ENCODE measurements at places on chromosomes 1 and 21.

DNA sequence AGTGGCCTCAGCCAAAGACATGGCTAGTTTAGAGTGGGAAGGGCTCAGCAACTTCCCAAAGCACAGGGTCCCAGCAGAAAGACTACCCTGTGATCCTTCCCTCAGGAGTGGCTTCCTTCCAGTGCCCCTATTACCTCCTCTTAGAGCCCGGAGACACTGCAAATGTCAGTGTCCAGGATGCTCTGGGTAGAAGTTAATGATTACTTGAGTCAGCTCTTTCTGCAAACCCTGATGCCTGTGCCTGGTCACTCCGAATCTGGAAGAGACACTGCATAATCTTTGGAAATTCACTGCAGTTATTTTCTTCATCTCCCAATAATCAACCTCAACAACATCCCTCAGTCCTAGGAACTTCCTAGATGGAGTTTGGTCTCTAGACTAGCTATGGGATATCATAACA lies 27.2 kb upstream of the MGST3 start:
- DNase-seq, result no peak

DNA sequence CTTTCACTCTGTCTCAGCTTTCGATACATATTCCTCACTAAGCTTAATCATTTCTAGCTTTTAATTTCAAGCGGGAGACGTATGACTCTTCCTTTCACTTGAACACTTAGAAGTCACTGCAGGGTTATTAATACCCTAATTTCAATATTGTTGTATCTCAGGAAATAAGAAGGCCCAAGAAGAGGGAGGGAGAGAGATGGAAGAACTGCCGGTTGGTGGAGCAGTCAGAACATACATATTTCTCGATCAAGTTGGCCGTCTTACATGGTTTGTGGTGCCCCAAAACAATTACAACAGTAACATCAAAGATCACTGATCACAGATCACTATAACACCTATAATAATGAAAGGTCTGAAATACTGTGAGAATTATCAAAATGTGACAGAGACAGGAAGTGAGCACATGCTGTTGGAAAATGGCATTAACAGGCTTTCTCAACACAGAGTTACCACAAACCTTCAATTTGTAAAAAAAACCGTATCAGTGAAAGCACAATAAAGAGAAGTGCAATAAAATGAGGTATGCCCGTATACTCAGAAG lies 145.4 kb upstream of the HP1BP3 start:
- no peak for DNase-seq

GRCh38 chr1:226603022-226603857 lies 54.7 kb downstream of the STUM start:
- no peak for DNase-seq

GRCh38 chr1:180863158-180863775 lies 49.4 kb upstream of the KIAA1614 start:
- DNase-seq, result no peak

- DNase-seq, result no peak
Observed at GRCh38 chr21:30148906-30149305, 17.7 kb downstream of the CLDN17 start.

DNA sequence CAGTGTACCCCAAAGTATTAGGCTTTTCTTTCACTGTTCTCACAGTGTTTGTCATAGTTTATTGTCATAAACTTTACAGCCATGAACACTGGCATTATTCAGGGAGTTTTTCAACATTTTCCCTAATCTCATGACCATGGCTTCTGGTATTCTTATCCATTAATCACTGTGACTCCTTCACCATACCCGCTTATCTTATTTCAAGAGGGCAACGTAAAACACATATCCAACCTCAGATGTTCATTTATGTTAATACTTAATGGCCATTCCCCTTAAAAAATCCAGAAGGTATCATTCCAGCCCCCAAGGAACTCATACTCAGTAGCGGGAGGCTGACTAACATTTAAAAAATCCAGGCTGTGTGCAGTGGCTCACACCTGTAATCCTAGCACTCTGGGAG lies 78.5 kb upstream of the RGS4 start:
- no peak for DNase-seq

GRCh38 chr1:239761509-239761908 lies 330.2 kb upstream of the FMN2 start:
- no peak for DNase-seq

DNA sequence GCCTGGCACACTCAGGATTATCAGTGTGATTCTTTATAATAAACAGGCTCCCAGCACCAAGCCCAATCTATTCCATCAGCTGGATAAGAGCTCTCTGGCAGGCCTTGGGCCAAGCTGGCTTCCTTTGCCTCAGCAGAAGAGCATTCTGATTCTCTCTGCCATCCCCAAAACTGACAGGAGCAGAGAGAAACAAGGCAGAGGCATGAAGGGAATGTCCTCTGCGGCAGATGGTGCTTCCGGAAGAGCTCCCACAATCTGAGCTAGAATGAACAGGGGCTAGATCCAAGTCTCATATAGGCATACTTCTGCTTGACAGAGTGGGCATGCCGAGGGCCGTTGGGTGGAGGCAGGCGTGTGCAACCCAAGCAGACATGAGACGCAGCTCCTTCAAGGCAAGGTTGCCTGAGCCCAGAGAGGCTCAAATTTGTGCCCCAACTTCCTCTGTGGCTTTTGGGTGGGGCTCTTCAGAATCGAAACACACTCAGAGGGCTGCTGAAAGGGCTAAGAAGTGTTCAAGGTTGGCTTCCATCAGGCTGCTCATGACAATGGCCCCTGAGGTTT lies 4.0 kb downstream of the CAPN2 start:
- no peak for DNase-seq

GRCh38 chr1:176102768-176103350 lies 104.2 kb downstream of the COP1 start:
- no peak for DNase-seq

DNA sequence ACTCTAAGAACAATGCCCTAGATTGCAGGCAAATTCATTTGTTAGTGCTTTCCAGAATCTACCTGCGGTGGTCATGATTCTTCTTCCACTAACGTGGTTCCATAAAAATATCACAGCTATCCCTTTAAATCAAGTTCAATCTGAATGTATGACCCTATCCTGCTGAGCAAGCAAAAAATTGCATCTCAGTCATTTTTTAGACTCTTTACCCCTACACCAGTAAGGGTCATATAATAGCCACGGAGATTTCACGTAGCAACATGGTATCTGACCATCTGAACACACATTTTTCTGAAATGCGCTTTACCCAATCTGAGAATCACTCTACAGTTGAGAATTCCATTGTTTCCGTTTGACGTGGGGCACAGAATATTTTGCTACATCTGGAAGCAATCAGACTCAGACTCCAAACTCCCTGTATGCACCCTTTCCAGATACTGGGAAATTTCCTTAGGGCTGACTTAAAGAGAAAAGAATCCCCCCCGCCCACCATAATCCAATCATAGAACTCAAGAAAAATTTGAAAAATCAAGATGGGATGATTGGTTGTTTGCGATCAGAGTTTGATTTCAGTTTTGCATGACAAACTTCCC lies 699.2 kb upstream of the ZP4 start:
- DNase-seq, result no peak

GRCh38 chr1:228411548-228412430 lies 4.9 kb downstream of the TRIM17 start:
- no peak for DNase-seq

- no peak for DNase-seq
Observed at GRCh38 chr1:202217951-202218350, 24.4 kb downstream of the LGR6 start.

GRCh38 chr1:248611883-248612414 lies 14.4 kb upstream of the OR2T10 start:
- DNase-seq, result no peak

DNA sequence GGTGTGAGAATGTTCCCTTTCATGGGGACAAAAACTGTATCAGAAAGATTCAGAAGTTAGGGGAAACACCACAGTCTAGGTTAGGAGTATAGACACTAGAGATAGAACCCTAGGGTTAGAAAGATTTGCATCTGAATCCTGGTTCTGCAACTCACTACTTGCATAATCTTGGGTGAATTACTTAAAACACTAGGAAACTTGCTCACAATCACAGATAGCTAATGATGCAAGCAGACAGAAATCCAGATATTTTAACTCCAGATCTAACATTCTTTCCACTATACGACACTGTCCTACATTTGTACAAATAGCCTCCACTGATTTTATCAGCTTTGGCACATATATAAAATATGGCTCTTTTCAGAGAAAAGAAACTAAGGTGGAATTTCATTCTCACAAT lies 30.8 kb upstream of the GLIS1 start:
- DNase-seq, result no peak

DNA sequence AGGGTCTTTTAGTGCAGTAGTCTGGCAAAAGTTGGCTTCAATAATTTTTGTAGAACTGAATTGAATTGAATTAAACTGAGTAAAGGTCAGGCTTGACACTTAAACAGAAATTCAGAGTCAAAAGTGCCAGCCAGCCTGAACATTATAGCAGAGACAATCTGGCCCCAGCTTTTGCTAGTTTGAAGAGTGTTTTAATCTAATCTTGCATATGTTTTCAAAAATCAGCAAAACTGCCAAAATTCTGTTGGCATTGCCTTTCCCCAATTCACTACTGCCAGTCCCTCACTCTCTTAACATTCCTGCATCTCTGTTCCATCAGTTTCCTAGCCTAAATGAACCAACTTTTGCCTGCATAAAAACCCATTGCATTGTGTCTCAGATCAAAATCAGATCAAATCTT lies 403.8 kb downstream of the NUF2 start:
- no peak for DNase-seq

- DNase-seq, result no peak
Observed at GRCh38 chr1:65762081-65762862, 30.4 kb upstream of the PDE4B start.

DNA sequence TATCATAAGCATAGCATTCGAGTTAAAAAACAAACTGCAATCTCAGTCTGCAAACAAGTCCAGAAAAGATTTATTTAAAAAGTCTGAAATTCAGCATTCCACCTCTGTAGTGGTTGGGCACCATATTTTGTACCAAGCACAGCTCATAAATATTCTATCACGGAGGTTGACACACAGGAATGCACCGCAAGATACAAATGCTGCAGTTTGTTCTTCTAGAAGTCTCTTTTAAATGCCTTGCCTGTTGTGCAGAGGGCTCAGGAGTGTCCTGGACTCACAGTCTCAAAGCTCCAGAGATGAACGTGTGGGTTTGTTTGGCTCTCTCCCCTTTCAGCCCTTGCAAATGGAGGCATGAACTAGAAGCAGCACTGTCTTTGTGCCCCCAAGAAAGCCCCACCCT lies 212.4 kb upstream of the USP24 start:
- no peak for DNase-seq

GRCh38 chr1:218473522-218473921 lies 128.4 kb downstream of the TGFB2 start:
- no peak for DNase-seq

- DNase-seq, result no peak
Observed at GRCh38 chr1:64675718-64676345, 69.0 kb upstream of the RAVER2 start.

DNA sequence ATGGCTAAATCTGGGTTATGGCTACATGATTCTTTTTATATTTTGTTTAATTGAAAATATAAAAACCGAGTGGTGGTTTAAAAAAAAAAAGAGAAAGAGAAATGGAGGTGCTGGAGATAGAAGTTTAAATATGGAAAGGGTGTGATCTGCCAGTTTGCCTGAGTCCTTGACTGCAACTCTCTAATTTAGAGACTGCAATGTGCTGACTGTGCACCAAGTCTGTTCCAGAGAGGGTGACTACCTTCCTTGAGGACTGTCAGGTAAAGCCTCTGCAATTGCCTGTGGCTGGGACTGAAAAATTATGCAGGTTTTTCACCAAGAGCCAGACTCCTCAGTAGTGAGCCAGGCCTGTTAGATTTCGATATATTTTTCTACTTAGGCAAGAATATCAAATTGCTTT lies 1326.3 kb downstream of the BRINP3 start:
- no peak for DNase-seq

GRCh38 chr21:38422082-38422481 lies 76.2 kb downstream of the ERG start:
- DNase-seq, result no peak

GRCh38 chr1:158020886-158021620 lies 27.6 kb downstream of the KIRREL1 start:
- no peak for DNase-seq

GRCh38 chr1:183622884-183623785 lies 12.4 kb downstream of the ARPC5 start:
- DNase-seq, result no peak

DNA sequence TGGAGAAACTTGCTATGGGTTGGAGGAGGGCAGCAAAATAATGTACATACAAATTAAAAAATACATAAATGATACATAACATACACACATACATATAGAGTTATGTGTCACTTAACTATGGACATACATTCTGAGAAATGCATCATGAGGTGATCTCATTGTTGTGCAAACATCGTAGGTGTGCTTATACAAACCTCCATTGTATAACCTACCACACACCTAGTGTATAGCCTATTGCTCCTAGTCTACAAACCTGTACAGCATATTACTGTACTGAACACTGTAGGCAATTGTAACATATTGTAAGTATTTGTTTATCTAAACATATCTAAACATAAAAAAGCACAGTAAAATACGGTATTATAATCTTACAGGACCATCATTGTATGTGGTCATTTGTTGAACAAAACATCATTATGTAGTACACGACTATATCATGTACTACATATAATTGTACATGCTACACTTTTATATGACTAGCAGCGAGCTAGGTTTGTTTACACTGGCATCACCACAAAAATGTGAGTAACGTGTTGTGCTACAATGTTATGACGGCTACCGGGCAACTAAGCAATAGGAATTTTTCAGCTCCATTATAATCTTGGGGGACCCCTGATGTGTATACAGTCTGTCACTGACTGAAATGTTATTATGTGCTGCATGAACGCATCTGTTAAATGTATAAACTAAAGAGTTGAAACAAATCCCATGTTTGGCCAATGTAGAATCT lies 35.5 kb downstream of the ITGB3BP start:
- no peak for DNase-seq

GRCh38 chr1:24965571-24965930 lies 35.5 kb upstream of the RUNX3 start:
- no peak for DNase-seq

GRCh38 chr21:30194701-30195299 lies 21.1 kb downstream of the CLDN8 start:
- DNase-seq, result no peak

GRCh38 chr1:190608282-190608681 lies 130.6 kb upstream of the BRINP3 start:
- DNase-seq, result no peak

DNA sequence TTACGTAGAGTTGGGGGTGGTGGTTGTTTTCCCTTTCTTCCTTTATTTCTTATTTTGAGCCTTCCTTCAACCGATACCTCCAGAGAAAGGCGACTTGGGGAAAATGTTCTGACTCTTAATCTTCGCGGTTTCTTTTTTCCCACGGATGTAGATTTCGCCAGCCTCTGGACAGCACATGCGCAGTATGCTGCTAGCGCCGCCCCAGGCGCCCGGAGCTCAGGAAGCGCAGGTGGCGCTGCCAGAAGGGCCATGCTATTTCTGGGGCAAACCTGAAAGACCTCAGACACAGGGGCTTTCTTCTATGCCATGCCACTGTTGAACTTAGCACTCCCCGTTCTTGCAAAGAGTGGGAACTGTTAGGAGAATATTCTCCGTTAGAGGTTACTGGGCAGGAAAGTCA lies 392.1 kb downstream of the KIF26B start:
- no peak for DNase-seq

GRCh38 chr1:219188331-219188803 lies 14.7 kb downstream of the LYPLAL1 start:
- no peak for DNase-seq
